ENCODE measurements at places on chromosomes 4 and X.

- no peak for DNase-seq
Measured at GRCh38 chr4:52641854-52642563, 17.1 kb downstream of the USP46 start.

DNA sequence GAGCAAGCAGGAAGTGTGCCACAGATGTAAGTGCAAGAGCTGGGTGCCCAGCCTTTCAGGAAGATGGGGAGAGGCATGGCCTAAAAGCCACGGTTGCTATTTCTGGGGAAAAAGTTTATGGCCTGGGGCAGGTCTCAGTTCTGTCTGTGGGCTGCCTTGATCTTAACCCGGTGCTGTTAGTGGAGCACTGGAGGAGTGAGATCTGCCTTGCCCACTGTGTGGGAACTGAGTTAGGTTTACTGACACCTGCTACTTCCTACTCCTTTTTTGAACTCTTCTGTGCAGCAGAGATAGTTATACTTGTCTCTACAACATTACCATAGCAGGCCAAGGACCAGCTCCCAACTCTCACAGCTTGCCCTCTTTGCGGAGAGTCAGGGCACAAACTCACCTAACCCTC, 76.5 kb downstream of the ITM2A start:
- no peak for DNase-seq

DNA sequence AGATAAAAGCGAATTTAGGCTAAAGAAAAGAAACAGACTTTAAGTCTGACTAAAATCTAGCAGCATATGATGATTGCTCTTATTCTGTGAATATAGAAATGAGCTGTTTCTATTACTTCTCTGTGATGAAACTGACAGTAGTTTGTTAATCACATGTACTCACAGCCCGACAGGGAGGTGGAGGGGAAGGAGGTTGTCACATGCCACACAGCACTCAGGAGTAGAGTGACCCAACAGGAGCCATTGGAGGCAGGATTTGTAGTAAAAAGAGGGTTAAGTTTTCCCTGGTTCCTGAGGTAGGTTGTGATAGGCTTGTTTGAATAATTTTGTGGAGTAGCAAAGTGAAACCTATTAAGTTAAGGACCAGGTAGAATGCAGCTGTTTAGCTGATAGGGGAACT, 495.9 kb downstream of the CENPC start:
- no peak for DNase-seq

DNA sequence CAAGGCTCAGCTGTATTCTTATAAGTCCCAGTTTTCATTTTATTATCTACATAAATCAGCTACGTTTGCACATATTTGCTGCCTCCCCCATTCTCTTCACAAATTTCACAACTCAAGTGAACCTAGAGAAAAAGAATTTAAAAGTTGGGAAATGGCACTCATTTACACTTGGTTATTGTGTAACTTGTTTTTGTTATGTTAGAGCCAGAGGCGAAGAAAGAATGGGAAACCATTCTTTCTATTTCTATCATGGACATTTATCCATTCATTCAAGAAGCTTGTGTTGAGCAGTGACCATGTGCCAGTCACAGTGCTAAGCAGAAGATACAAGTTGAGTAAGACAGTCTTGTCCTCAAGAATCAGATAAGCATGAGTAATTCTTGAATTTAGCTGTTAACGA, 13.5 kb downstream of the LIAS start:
- DNase-seq = no peak

DNA sequence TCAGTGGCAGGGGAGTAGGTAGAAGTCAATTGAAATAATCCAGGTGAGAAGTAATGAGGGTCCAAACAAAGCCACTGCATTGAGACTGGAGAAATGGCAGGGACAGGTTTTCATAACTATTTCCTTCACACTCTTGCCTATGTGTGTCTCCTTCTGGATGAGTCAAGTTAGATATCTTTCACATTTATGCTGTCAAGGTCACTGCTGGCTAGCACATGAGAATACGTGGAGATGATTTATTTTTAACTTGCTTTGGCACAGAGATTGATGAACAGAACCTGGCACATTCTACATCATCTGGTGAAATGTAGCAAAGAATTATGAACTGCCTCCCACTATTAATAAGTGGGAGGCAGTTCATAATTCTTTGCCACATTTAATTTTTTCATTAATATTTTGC, 66.7 kb upstream of the BOD1L1 start:
- no peak for DNase-seq

GRCh38 chr4:183163135-183163534, 64.1 kb downstream of the WWC2 start:
- DNase-seq = no peak

DNA sequence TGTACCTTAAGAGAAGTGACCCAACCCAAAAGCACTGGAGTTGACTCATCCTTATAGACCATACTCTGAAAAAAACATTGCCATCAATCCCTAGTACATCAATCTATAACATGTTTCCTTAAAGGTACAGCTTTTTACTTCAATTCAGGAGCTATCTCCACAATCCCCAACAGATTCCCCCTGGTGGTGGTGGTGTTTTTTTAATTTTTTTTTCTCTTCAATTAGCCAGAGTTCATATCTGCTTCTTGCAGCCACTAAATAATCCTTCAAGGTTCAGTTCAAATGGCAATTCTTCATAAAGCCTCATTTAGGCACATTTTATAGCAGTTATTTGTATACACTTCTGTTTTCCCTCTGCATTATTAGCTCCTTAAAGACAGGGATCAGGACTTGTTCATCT, 60.7 kb upstream of the KDR start:
- DNase-seq = no peak
